Aorta (tissue), 5 donors: ENCODE measurements at places on chromosomes 4 and X. TPM values are rescaled to one million over a fixed set of nuclear protein-coding genes. Genes with fewer than 3 reads are reported as not detected.

The CYSLTR1 gene
- 6.5 TPM for total RNA-seq

The ZNF674 gene
- total RNA-seq = 5.1 TPM

The PRRG1 gene
- total RNA-seq = 17.8 TPM

The ZAR1 gene
- not detected for total RNA-seq

The PABPC5 gene
- 2.5 TPM for total RNA-seq

The ACOX3 gene
- total RNA-seq = 37.6 TPM

The REELD1 gene
- 0.63 TPM for total RNA-seq

The TMEM184C gene
- 23.5 TPM for total RNA-seq

The INTU gene
- 13.6 TPM for total RNA-seq

The CSAG3 gene
- total RNA-seq = not detected

The STATH gene
- not detected for total RNA-seq

The TAF7L gene
- not detected for total RNA-seq

The JADE3 gene
- total RNA-seq = 5.8 TPM

The LRRC66 gene
- total RNA-seq = 0.99 TPM

The BTK gene
- 7.8 TPM for total RNA-seq

The AMOT gene
- 17.3 TPM for total RNA-seq

The POLN gene
- 3.2 TPM for total RNA-seq

The AADAT gene
- total RNA-seq = 5.7 TPM

The LAGE3 gene
- total RNA-seq = 8.3 TPM

The USP17L28 gene
- not detected for total RNA-seq

The DCX gene
- total RNA-seq = 0.42 TPM
